Activated CD8-positive, alpha-beta memory T cell treated with anti-CD3 and anti-CD28 coated beads for 4 hours (primary cell): ENCODE measurements at places on chromosomes 1 and 21.

DNA sequence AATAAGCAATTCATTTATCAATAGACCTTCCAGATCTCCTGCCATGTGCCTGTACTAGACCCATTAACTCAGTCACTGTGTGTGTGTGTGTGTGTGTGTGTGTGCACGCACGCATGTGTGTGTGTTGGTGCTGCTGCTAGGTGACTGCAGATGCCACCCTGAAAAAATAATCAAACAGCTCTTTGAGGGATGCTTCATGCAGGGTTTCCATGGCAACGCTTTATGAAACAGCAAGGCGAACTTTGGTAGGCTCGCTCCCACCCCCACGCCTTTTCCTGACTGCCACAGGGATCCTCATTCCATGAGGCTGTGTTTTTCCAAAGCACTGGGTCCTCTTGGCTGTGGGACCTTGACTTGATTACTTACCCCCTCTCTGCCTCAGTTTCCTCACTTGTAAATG is 94.0 kb downstream of the HMGB4 start:
- DNase-seq = no peak

DNA sequence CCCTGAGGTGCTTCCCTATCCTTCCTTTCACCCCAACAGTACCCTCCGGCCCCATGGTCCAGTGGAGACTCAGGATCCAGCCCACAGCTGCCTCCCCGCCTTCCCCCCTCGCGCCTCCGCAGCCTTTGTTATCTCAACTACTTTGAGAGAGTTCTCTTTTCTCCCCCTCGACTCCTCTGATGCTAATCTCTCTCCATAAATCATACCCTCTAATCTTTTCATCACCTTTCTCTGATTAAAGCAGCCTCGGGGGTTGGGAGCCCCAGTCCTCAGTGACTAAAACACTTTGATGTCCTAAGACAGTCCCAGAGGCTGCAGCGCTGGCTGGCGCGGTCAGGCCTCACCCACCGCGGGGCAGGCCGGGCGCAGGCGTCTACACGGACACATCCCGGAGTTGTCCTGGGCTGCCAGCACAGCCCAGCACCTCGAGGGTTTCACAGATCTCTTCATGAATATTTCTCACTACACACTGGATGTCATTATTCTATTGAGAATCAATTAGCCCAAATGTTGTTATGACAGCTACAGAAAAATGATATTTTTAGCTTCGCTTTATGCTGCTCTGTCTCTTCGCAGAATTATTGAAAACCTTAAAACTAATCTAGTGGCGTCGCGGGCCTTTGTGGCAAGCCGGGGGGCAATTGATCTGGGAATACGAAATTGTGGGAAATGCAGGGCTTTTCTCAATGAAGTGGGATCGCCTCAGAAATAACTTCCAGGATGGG is 289.5 kb downstream of the RRAGC start:
- no peak for DNase-seq

DNA sequence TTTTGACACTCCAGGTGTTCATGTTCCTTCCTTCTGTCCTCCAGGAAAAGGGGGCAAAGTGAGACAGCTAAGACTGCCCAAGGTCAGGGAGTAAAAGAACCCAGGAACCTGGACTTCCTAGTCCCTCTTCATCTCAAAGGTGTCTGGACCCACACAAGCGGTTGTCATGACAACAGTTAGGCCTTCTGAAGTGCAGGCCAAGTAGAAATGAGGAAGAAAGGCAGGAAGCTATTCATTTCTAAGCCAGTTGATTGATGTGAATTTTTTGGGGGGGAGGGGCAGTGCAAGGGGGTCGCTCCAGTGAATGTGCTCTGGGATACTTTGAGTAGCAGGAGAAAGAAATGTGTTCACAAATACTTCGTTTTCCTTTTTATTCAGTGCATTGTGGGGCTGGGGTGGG is 114.3 kb downstream of the NAV1 start:
- no peak for DNase-seq

GRCh38 chr1:175493321-175494010 is 249.9 kb downstream of the TNR start:
- DNase-seq = no peak

GRCh38 chr1:57167997-57168396 is 202.2 kb upstream of the C8B start:
- no peak for DNase-seq

DNA sequence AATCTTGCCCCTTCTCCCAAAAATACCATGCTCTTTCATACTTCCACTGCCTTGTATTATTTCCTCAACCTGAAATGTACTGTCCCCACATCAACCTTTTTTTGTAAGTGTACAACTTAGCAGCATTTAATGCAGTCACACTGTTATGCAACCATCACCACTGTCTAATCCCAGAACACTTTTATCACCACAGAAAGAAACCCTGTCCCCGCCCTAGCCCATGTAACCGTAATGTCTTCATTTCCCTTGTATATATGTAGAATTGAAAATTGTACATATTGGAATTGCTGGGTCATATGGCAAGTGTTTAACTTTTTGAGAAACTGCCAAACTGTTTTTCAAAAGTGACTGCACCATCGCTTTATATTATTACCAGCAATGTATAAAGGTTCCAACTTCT is 37.4 kb downstream of the PTP4A2 start:
- DNase-seq = no peak

DNA sequence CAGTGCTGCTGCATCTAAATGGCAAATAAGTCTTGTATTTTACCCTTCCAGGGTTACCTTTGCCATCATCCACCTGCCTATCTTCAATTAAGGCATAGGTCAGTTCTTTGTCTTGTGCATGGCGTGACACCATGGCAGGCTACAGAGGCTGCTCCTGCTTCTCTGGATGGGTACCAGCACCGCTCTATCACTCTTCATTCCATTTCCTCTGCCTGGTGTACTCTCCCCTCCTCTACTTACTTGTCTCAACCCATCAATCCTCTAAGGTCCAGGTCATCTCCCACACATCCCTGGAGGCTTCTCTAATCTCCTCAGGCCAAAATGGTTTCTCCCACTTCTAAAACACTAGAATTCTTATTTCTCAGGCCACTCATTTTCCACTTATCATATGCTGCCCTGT is 257.5 kb downstream of the BARHL2 start:
- no peak for DNase-seq
